ENCODE measurements at places on chromosomes 6 and 20. TPM values are rescaled to one million over a fixed set of nuclear protein-coding genes. Genes with fewer than 3 reads are reported as not detected.

- DNase-seq: no peak
Measured at GRCh38 chr6:163348789-163349680, 65.5 kb upstream of the QKI start.

DNA sequence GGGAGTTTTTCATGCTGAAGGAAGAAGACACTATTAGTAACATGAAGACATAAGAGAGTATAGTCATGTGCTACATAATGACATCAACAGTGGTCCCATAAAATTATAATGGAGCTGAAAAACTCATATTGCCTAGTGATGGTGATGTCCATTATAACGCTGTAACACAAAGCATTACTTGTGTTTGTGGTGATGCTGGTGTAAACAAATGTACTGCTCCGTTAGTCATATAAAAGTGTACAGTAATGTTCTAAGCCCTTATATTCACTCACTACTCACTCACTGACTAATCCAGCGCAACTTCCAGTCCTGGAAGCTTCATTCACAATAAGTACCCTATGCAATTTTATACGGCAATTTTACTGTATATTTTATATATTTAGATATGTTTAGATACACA is 26.8 kb upstream of the ASF1A start:
- DNase-seq: peak; percentile 9

GRCh38 chr6:21185861-21186478 is 407.6 kb upstream of the SOX4 start:
- no peak for DNase-seq

- peak; percentile 59 for DNase-seq
Measured at GRCh38 chr6:74991573-74992332, 214.1 kb downstream of the COL12A1 start.

DNA sequence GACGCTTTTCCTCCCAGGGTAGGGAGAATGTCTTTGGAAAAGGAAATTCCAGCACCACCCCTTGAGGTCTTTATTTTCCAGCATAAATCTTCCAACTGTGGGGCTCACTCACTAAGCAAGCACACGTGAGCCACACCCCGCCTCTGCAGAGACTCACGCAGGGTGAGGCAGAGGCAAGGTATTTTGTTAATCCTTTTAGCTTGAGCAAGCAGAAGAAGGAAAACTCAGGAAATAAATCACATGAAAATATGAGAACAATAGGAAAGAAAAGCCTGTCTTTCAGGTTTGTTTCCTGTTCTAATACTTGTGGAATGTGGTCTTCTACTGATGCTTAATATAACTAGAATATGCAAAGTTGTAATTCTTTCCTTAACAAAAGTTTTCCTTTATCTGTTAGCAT is 4.1 kb upstream of the PHACTR2 start:
- peak; percentile 87 for DNase-seq

DNA sequence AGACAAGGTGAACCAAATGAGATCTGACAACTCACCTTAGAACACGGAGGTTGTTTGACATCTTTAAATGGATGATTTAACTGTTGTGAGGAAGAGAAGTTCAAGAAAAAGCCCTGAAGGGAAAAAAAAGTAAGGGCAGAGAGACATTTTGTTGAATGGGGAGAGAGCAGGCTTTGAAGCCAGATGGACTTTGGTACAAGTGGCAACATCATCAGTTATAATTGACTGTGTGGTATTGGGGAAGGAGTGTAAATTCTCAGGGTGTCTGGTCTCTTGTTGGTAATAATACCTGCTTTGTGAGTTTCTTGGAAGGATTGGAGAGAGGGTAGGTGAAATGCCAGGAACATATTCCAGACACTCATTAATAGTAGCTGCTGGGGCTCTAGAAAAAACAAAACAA is 21.6 kb downstream of the OGFRL1 start:
- DNase-seq: no peak

- no peak for DNase-seq
Measured at GRCh38 chr6:119979862-119980261, 630.3 kb upstream of the MAN1A1 start.

- DNase-seq: peak; percentile 99
Measured at GRCh38 chr20:4573564-4574355, 147.9 kb upstream of the PRND start.

GRCh38 chr6:90026216-90026615 is 131.9 kb downstream of the GJA10 start:
- DNase-seq: no peak

GRCh38 chr6:27757307-27757706 is 154.9 kb downstream of the OR2B2 start:
- no peak for DNase-seq

- DNase-seq: peak; percentile 27
Measured at GRCh38 chr6:158279615-158280014, 32.6 kb upstream of the TULP4 start.

DNA sequence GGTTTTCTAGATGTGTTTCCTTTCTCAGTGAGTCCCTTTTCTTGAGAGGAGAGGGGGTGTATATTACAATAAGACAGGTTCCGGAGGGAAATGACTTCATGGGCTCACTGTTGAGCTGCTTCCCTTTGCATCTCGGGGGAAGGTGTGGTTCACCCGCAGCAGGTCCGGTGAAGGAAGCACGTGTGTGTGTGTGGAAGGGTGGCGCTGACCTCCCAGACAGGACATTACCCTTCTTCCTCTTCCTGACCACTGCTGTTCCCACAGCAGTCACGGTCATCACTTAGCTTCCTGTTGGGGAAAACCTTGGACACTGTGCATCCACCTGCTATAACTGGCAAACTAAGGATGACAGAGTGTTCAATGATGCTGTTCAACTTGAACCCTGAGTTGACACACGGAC is 83.6 kb downstream of the PLEKHG1 start:
- no peak for DNase-seq

- no peak for DNase-seq
Measured at GRCh38 chr6:9521152-9521530, 893.7 kb downstream of the TFAP2A start.

DNA sequence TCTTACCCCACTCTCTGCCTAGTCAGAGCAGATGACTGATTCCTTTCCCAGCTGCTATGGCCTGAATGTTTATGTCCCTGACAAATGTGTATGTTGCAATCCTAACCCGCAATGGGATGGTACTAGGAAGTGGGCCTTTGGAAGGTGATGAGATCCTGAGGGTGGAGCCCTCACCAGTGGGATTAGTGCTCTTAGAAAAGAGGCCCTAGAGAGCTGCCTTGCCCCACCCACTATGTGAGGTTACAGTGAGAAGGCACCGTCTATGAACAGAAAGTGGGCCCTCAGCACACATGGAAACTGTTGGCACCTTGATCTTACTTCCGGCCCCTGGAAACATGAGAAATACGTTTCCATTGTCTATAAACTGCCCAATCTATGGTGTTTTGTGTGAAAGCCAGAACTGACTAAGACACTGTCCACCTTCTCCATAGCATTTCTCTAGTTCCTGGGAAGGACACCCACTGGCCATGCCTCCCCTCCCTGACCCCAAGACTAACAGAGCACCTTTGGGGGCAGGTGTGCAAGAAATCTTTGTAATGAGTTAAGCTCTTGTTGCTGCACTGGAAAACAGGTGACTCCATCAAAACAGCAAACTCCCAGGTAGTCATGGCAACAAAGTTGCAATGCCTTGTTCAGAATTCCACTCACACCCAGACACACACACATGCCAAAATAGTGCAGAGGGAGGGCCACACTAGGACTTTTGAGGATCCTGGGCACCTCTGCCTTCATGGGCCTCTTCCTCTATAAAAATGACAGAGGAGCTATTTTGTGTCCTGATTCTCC is 16.2 kb downstream of the GABRR2 start:
- DNase-seq: peak; percentile 92

DNA sequence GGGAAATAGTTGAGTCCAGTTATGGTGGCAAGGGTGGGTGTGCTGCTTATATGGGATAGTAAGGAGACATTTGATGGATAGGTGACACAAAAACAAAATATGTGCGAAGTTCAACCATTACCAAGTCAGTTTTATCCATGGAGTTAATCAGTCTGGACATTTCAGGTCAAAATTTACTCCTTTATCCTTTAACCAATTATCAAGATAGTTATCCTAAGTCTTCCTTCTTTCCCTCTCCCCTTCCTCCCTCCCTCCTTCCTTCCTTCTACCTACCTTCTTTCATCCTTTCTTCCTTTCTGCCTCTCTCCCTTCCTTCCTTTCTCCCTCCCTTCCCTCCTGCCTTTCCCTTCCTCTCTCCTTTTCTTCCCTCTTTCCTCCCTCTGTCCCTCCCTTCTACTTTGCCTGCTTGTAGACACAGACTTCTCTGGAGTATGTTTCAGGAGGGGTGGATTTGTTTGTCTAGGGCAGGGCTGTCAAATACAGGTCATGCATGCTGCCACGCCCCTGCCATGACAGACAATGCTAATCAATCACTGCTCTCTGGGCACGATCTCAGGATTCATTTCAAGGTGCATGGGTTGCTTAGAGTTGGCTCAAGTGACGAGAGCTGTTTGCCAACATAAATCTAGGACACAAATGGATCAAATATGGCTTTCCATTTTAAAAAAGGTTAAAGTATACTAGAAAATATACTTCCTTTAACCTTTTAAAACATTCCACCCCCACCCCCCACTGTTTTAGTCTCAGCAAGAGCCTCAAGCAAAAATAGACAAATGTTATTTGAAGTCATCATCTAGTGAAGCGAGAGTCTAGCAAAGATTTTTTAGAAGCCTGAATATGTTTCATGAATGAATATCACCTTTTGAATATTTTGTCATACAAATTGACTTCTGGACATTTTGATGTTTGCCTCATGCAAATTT is 281.6 kb upstream of the CITED2 start:
- no peak for DNase-seq

- DNase-seq: no peak
Measured at GRCh38 chr6:8075704-8076103, 11.5 kb upstream of the BLOC1S5 start.

DNA sequence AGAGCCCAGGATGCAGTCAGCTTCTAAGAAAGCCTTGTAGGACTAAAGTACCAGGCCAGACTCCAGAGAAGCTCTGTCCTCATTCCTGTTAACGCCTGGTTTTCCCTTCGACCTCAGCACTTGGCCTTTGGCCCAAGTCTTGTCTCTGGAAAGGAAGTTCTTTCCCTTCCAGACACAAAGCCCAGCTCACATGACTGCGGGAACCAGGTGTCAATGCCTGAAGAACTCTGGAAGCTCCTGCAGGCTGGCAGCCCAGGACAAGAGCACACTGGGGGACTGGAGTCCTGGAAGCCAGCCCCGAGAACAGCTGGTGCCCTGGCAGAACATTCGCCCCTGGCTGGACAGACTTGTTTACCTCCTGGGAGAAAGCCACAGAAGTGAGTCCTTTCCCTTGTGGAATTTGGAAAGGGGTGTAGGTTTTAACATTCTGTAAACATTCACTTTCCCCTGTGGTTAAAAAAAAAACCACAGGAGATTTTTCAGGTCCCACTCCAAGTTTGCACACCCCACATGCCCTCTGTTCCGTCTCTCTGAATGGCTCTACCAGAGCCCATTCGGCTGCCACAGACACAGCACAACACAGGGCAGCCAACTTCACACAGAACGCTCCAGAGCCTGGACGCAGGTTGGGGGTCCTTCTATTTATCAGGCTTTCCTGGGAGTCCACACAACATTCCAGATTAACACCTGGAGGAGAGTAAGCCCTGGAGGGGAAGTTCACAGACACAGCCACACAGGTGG is 18.1 kb downstream of the ACSS1 start:
- DNase-seq: peak; percentile 74

- peak; percentile 55 for DNase-seq
Measured at GRCh38 chr6:53837865-53838769, 43.3 kb downstream of the LRRC1 start.

DNA sequence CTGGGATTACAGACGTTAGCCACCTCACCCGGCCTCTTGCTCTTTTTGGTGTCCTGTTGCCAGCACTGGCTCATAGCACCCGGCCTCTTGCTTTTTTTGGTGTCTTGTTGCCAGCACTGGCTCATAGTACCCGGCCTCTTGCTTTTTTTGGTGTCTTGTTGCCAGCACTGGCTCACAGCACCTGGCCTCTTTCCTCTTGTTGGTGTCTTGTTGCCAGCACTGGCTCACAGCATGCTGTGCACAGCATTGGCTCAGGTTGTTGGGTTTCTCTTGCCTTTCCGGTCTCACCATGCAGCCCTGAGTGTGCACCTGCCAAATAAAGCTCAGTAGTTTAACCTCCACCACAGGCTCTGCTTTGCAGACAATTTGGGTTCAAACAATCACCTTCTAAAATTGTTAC is 208.2 kb downstream of the THBS2 start:
- no peak for DNase-seq

DNA sequence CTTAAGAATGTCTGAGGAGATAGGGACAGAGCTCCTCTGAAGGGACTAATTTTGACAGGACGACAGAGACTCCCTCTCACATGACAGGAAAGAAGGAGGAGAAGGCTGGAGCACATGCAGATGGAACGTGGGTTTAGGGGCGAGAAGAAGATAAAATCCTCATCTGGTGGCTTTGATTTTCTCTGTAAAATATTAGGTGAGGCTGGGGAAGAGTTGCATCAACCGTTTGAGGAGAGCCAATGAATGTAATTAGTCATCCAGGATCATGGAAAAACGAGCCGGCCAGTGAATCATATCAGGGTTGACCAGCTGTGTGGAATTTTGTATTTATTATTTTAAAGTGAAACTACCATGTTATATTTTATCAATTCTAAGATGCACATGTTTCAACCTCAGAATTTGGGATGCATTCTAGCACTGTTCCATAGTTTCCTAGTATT is 46.9 kb upstream of the ADGRF4 start:
- DNase-seq: peak; percentile 83

DNA sequence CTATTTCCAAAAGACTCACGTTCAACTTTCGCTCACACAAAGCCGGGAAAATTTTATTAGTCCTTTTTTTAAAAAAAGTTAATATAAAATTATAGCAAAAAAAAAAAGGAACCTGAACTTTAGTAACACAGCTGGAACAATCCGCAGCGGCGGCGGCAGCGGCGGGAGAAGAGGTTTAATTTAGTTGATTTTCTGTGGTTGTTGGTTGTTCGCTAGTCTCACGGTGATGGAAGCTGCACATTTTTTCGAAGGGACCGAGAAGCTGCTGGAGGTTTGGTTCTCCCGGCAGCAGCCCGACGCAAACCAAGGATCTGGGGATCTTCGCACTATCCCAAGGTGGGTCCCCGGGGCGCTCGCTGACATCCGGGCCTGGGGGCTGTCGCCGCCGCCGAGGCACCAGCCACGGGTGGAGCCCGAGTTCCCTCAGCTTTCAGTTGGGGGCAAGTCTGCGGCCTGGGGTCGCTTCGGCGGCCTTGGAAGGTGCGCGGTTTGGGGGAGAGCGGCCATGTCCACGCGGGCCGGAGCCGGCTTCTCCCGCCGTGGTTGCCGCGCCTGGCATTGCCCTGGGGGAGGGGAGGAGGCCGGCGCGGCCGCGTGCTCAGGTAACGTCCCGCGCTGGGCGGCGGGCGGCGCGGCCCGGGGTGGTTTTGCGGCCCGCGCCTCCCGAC is 429 bp downstream of the AMD1 start:
- peak; percentile 15 for DNase-seq

- DNase-seq: peak; percentile 51
Measured at GRCh38 chr6:168132531-168133167, 53.6 kb upstream of the FRMD1 start.

Gene HSD17B8
- 11.4 TPM for total RNA-seq

Gene CLPSL2
- total RNA-seq: not detected

Gene FAXC
- 0.51 TPM for total RNA-seq

Gene SLCO4A1
- total RNA-seq: 0.50 TPM

Gene GPANK1
- 17.2 TPM for total RNA-seq

Gene TMEM200A
- 44.2 TPM for total RNA-seq

Gene EDN1
- total RNA-seq: 0.26 TPM

Gene VGLL2
- not detected for total RNA-seq

Gene GPLD1
- under 0.01 TPM for total RNA-seq

Measured in fibroblast of lung (primary cell).